Panc1 (cell line): ENCODE measurements at places on chromosomes 5 and 9. TPM values are rescaled to one million over a fixed set of nuclear protein-coding genes. Genes with fewer than 3 reads are reported as not detected.

DNA sequence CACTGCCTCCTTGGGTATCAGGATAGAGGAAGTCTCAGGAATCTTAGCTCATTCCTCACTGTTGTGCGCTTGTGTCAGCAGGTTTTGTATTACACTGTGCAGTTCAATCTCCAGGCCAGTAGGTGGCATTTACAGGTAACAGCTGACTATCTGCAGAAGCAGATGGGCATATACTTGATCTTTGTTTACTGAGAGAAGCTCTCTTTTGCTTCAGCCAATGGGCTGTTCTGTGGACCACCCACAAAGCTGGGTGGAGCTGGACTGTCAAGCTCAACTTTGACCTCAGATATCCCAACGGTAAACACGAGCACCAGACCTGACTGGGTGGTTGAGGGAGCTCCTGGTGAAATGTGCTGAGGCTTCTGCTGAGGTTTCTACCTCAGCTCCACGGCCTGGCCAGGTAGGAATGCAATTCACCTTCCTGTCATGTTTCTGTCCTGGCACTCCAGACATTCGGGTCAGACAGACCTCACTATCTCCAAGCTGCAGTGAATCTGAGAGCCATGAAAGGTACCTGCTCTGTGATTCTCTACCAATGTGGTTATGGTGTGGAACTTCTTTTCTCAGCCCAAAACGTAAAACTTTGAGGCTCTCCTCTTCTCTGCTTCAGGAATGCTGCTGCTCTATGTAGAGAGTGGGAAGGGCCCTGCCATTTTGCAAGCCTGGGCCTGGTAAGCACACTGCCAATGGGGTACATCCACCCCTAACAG is 167.9 kb upstream of the ACTBL2 start:
- H3K27me3 ChIP-seq = no peaks in the 10 kb centered on the region
- H3K27ac ChIP-seq = no peak overlapping the region; the same call in 1 of the 2 replicates
- no peaks in the 10 kb centered on the region for H3K4me1 ChIP-seq
- no peak overlapping the region for H3K4me3 ChIP-seq

Gene RLN1
- not detected for total RNA-seq

GRCh38 chr5:153907170-153907775 is 131.4 kb downstream of the FAM114A2 start:
- H3K27ac ChIP-seq = no peak overlapping the region
- H3K27me3 ChIP-seq = no peaks in the 10 kb centered on the region
- DNase-seq = no peak
- no peaks in the 10 kb centered on the region for H3K4me1 ChIP-seq
- no peaks in the 10 kb centered on the region for H3K36me3 ChIP-seq

DNA sequence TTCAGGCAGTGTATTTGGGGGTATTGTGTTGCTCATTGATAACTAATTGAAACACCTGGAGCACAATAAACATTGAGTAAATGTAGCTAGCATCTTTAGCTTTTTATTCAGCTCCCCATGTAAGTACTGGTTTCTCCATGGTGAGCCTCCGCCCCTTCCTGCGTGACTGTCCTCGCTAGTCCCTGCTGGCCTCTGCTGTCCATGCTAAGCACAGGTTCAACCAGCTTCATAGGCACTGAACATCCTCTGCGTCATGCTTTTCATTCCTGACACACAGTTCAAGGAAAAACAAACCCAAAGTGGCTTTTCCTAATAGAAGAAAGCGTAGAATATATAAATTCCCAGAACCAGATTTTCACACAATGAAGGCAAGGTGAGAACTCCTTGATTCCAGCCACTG is 27.3 kb upstream of the DAP start:
- no peaks in the 10 kb centered on the region for H3K27me3 ChIP-seq
- no peak for DNase-seq
- no peak overlapping the region for H3K4me3 ChIP-seq
- H3K36me3 ChIP-seq = no peaks in the 10 kb centered on the region
- no peaks in the 10 kb centered on the region for H3K4me1 ChIP-seq

DNA sequence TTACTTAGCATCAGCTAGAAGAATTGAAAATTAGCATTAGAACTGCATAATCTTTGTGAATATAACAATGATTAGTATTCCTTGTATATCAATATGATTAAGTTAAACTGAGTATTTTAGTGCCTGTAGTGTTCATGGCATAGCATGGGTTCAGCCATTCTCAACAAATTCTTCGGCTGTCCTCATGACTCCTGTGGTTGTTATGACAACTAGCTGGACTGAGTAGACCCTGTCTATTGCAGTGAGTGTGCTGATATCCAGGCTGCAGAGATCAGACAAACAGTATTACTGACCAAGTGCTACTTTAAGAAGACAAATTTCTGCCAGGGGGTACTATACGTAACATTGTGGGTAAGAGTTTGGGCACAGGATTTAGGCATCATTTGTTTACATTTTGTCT is 125.9 kb downstream of the NUDT12 start:
- H3K4me3 ChIP-seq = no peak overlapping the region
- no peaks in the 10 kb centered on the region for H3K4me1 ChIP-seq
- no peak for DNase-seq
- H3K27ac ChIP-seq = no peak overlapping the region
- H3K27me3 ChIP-seq = no peaks in the 10 kb centered on the region
